ENCODE measurements at places on chromosomes 2 and 18.
A peak's percentile ranks its signal among the peaks of the same experiment; 100 is the strongest.

GRCh38 chr2:173898178-173898668, 67.0 kb downstream of the SP3 start:
- peak; percentile 56 for DNase-seq

DNA sequence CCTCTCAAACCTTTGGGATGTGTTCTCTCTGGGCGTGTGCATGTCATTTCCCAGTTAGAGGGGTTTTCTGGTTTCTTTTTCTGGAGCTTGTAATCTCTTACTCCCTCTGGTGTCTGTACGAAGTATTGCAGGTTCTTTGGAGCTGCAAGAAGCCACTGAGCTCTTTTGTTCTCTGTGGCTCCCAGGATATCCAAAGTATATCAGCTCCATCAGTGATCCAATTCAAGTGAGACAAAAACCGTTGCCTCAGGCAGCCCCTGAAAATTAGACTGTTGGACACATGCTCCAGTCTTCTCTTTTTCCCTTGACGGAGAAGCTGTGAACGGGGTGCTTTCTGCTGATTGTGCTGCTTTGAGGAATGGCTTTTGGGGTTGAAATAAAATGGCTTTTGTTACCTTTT, 59.0 kb upstream of the LDLRAD4 start:
- peak; percentile 71 for DNase-seq

DNA sequence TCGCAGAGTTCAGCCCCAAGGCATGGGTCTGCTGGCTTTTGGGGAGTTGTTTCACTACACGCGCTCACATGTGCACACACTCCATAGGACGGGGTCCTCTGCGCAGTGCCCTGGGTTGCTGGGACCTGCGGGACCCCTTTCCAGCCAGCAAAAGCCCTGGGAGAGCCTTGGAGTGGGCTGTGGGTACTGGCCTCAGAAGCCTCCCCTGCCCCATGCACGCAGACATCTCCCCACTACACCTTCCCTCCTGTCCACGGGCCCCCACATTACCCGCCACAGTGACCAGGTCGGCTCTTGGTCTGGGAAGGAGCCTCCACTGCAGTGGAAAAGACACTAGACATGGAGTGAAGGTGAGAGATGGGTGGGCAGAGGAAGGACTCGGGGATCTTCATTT, 48.5 kb downstream of the FAM168B start:
- no peak for DNase-seq

- DNase-seq = no peak
Measured at GRCh38 chr2:188091220-188091619, 200.5 kb upstream of the GULP1 start.

DNA sequence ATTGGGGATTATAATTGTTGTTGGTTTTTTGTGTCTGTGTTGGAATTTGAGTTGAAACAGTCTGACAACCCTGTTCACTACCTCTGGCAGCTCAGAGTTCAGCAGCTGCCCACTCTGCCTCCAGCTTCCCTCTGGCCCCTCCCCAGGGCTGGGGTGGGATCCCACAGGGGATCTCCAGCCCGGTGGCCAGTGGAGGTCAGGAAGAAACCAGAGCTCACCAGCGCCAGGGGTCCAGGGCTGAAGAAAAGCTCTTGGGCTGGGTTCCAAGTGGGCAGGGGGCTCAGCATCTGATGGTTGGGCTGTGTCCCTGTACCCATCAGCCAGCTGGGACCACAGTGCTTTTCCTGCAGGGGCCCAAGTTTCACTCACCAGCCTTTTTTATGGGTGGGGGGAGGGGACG, 16.5 kb upstream of the NCL start:
- DNase-seq = no peak

- no peak for DNase-seq
Measured at GRCh38 chr2:140929849-140930248, 1201.0 kb downstream of the LRP1B start.

DNA sequence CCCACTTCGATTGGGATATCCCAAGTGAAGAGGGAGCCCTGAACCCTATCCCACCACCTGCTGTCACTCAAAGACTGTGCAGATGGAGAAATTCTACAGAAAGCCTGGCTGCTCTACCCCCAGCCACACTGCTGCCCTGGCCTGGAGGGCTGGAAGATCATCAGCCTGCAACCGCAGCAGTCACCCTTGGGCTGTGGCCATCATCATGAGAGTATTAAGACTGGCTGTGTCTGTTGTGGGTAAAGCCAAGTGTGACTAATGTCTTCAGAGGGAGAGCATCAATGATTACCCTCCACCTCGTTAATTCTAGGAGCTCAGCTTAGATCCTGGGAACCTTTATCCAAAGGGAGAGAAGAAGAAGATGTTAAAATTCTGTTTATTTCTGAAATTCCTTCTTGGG, 221.5 kb downstream of the TFCP2L1 start:
- DNase-seq = no peak

GRCh38 chr18:765764-766549, 46.1 kb downstream of the YES1 start:
- no peak for DNase-seq

GRCh38 chr2:205650450-205650849, 31.9 kb upstream of the NRP2 start:
- no peak for DNase-seq

GRCh38 chr2:126661702-126662500, 5.9 kb downstream of the GYPC start:
- no peak for DNase-seq

GRCh38 chr18:13756261-13756660, 29.8 kb downstream of the RNMT start:
- no peak for DNase-seq

DNA sequence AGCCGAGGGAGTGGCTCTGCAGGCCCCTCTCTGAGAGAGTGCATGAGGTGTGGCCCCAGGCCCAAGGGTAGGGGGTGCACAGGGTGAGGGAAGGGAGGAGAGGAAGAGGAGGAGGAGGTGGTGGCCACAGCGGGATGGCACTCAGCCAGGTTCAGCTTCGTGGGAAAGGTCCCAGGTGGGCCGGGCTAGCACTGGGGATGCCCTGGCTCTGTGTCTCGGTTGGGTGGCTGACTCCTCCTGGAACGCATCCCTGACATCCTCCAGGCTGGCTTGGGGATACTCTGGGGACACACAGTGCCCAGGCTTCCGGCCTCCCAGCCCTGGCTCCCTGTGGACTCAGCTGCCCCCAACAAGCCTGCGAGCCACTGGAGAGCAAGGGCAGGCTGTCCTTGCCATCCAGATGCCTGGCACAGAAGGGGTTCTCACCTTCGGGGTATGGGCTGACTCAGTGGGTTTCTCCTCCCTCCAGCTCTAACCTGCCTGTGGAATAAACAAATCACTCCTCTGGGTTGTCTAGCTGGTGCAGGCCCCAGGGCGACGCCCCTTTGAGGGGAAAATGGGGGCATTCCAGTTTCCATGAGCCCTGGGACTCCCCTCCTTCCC, 582 bp upstream of the ZAP70 start:
- no peak for DNase-seq

DNA sequence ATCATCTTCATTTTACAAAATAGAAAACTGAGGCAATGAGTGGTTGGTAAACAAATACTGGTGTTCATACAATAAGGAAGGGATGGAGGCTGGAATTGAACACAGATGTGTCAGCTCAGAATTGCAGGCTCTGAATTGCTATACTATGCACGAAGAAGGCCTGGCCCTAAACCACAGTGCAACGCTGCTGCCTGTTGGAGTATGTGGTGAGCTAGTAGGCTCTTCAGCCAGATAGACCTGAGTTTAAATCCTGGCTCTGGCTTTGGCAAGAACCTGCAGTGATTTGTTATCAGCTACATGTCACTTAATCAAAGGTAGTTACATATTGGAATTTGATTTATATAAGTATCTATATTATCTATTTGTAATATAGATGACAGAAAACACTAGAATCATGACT, 1602.4 kb upstream of the CELF4 start:
- DNase-seq = no peak

DNA sequence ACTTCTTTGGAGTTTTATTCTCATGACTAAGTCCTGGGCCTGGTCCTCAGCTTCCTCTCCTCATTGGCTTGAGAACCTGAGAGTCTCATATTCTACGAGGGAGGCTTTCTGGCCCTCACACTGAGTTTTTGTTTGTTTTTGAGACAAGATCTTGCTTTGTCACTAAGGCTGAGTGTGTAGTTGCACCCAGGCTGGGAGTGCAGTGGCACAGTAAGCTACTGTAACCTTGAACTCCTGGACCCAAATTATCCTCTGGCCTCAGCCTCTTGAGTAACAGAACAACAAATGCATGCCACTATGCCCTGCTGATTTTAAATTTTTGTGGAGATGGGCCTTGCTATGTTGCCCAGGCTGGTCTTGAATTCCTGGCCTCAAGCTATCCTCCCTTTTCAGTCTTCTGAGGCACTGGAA, 22.6 kb downstream of the PRKRA start:
- no peak for DNase-seq

DNA sequence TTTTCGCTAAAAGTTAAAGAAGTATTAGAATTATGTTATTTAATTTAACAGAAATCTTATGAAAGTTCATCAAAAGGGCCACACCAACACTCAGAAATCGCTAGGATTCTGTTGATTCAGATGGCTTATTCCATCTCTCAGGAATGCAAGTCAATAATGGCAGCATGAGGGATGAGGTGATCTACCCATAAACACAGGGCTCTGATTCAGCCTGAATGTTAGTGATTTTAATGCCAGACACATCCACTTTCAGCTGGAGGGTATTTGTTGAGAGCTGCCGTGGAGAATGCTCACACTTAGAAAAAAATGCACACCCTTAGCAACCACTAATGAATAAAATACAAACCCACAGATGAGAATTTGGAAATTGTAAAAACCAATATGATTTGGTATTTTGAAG, 173.3 kb upstream of the ERBB4 start:
- DNase-seq = no peak

DNA sequence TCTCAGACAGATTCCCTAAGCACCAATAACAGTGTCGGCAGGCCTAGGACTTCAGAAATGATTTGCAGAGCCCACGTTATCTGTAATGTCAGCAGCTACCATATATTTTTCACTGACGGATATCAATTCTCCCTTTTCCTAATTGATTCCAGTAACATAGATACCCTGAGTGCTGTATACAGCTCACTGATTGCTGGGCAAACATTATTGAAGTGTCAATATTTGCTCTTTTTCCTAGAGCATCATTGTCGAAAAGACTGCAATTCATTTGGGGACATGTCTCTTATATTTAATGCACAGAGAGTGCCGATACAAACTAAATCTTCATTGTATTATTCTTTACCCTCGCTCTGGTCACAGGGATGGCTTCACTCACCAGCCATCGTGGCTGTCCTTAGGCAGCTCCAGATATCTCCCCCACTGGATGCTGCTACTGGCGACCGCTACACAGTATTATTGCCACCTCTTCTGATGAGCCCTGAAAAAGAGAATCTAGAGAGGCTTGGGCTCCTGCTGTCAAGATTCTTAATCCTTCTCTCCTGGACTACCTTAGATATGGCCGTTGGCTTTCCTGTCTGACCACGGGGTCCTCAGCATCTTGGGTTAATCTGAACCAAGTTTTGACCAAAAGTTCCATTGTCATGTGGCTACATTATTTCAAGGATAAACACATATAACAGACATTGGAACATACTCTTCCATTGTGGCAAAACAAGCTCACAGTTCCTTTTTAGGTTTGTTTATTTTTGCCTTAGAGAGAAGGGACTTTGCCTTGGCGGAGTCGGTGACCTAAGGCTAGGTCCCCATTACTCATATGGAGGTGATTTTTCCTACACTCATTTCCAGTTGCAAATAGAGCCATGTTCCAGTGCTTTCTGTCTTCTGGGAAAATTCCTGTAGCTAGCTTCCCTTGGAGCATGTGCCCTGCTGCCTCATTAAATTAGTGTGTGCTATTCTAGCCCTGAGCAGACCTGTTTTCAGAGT, 105.4 kb downstream of the CPO start:
- no peak for DNase-seq

- no peak for DNase-seq
Measured at GRCh38 chr2:216810399-216811160, 49.3 kb downstream of the TNP1 start.

- no peak for DNase-seq
Measured at GRCh38 chr2:147649286-147649685, 195.5 kb upstream of the ACVR2A start.

GRCh38 chr2:96680561-96681141, 38.1 kb downstream of the FER1L5 start:
- no peak for DNase-seq

DNA sequence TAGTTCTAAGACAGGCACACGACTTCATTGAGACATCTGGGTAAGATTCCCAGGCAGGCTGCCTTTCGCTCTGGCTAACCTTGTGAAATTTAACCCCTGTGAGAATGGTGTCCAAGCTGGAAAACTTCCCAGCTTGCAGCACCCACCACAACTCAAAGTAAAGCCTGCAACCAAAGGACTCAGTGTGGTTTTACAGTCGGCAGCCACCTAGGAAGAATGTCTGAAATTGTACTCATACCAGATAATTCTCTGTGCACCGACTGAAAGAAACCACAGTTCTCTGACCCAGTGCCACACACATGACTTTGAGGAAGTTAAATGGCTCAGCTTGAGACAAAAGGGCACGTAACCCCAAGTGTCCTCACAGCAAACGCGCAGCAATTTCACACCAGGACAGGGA, 125.7 kb downstream of the RBMS1 start:
- peak; percentile 37 for DNase-seq

DNA sequence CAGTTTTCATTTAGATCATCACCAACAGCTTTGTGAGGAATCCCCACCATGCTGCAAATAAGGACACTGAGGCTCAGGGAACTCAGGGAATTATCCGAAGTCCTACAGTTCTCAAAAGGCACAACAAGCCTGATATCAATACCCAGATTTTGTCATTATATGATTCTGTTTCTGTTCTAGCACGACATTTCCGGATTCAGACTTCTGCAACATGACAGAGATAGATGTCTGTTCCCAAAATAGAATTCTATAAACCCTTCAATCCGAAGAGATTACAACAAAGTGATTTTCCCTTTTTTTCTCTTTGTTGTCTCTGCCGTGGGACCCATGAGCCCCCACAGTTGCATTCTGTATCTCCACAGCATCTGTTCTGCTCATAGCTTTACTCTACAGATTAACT, 72.0 kb downstream of the DOCK10 start:
- peak; percentile 30 for DNase-seq

GRCh38 chr2:234286956-234287355, 209.9 kb downstream of the ARL4C start:
- no peak for DNase-seq
